NCI-H2081 (cell line): ENCODE measurements at places on chromosomes 3 and 15.

GRCh38 chr3:114496021-114496434 lies 202.2 kb downstream of the TIGIT start:
- no peak for DNase-seq

GRCh38 chr15:92822216-92823144 lies 77.6 kb upstream of the CHD2 start:
- DNase-seq, result no peak

- DNase-seq, result no peak
Measured at GRCh38 chr3:34109021-34109420, 310.6 kb downstream of the PDCD6IP start.

DNA sequence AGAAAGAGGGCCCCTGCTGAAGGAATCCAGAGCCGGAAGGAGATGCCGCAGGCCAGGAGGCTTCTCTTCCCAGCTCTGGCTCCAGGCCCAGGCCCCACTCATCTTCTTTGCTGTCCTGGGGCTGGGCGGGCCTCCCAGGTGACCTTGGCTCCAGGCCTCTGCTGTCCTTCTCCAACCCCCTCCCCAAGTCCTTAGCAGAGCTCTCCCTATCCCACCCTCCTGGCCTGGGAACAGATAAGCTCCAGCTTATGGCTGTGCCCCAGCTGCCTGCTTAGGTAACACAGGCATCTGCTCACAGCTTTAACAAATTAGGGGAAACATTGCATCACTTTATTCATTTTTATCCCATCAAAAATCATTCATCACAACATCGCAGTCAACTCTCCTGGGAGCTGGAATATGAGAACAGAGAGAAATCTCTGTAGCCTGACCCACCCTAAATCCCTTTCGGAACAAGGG lies 86.9 kb downstream of the SEMA5B start:
- DNase-seq, result no peak

DNA sequence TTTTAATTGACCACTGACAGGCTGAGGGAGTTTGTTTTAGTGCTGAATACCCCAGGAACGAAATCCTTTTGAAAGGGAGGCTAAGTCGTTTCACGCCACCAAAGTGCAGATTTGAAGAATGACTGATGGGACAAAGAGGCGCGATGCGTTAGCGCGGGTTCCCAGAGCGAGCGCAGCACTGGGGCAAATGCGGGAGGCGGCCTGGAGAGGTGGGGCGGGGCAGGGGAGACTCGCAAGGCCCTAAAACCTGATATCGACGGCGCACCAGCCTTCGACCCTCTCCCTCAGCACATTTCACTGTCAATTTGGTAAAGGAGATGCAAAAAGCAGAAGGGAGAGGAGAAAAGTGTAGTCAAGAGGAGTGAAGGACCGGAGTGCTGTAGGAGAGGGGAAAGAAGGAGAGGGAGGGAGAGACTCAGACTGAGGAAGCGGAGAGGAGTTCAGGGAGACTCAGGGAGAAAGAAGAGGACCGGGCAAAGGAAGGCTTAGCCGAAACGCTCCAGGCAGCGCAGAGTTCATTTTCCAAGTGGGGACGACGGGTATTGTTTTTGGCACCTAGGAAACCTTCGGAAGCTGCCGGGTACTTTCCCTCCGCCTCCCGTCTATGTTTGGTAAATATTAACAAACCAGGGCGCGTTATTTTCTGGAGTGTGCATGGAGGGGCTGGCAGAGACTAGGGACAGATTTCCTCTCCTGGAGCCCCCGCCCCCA lies 3.8 kb upstream of the FOXB1 start:
- peak; percentile 74 for DNase-seq

DNA sequence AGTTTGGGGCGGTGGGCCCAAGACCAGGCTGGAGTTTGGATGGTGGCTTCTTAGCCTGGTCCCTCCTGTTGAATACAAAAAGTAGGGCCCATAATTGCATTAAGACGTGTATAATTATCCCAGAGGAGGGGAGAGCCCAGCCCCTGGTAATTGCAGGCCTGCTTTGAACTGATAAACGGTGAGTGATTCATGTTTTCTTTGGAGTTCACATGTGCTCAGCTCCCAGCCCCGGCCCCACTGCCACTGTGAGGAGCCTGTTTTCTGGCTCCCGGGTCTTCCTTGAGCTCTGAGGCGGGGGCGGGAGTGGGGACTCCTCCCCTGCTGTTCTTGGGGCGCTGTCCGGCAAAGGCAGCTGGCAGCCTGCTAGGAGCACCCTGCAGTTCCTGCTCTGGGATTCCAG lies 3.1 kb downstream of the PLXNA1 start:
- DNase-seq, result peak; percentile 57

DNA sequence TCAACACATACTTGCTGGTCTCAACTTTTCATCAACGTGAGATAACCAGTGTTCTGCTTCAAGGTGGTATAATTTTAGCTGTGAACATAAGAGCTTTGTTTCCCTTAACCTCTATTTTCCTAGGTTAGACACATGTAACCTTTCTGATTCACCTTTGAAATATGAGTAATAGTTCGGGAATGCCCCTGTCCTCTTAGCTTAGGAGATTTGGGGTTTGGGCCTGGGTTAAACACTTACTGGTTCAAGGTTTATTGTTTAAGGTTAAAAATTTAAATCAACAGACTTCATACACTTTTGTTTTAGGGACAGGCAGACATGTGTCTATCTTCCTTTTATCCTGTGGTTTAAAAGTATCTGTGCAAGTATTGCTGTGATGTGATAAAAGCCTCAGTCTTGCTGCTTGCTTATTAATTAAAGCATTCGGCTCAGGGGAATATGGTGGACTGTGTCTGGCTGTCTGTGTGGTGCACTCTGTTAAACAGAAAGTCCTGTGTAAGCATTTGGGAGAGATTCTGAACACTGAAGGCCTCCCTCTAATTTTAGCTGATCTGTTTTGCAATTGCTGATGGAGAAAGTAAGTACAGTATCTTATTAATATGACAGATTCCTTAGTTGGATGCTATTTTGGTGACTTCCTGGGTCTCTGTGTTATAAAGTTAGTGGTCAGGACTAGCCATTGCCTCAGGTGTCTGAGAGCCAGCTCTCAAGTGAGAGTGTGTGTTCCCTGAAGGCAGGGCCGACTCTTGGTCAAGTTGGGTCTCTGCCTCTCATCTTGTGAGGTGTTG lies 81.8 kb downstream of the USP13 start:
- DNase-seq, result no peak

DNA sequence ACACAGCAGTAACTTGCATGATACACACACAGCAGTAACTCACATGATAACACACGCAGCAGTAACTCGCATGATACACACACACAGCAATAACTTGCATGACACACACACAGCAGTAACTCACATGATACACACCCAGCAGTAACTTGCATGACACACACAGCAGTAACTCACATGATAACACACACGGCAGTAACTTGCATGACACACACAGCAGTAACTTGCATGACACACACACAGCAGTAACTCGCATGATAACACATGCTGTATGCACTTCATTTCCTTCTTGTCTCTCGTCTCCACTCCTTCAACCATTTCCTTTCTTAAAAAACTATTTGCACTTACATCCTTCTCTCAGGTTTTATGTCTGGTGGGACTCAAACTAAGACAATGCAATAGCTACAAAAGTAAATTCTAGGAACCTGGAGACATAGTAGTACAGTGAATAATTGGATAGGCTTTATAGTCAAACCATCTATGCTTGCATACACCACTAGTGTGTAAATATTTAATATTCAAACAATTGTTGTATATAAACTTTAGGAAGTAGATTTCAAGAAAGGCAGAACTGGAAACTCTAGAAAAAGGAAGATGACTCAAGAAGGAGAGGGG lies 130.8 kb downstream of the UACA start:
- DNase-seq, result no peak

- DNase-seq, result no peak
Measured at GRCh38 chr3:71509066-71509465, 74.5 kb downstream of the FOXP1 start.

DNA sequence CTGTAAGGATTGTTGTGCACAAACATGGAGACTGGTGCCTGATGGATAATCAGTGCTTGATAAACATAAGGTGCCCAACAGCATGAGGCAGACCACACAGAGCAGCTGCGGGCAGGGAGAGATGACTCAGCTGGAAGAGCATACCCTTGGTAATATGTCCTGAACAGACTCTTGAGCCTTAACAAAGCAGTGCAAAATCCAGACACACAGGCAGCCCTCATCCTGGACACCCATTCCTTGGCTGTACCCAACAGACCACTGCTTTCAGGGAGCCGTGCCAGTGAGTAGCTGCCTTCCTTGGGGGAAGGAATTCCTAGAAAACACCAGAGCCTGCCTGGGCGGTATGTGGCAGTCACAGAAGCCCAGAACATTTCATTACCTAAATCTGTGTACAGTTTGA lies 156.2 kb downstream of the CLSTN2 start:
- no peak for DNase-seq

- DNase-seq, result peak; percentile 69
Measured at GRCh38 chr3:148955544-148956346, 35.6 kb upstream of the GYG1 start.

GRCh38 chr3:138588445-138588844 lies 5.6 kb downstream of the CEP70 start:
- no peak for DNase-seq

- DNase-seq, result peak; percentile 70
Measured at GRCh38 chr3:85567071-85567676, 608.4 kb downstream of the CADM2 start.

DNA sequence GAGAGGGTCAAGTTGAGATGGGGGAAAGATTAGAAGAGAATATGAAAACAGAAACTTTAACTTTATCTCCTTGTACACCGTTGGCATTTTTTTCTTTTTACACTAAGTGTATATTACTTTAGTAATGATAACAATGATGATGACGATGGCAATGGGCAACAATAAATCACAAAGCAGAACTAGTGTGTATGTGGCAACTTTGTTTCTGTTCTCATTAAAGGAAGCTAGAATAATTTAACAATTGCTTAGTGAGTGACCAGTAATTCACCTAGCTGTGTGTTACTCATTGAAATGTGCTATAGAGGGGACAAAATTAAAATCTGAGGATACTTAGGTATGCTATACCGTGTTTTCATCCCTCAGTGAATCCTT lies 318.5 kb upstream of the TBL1XR1 start:
- no peak for DNase-seq

DNA sequence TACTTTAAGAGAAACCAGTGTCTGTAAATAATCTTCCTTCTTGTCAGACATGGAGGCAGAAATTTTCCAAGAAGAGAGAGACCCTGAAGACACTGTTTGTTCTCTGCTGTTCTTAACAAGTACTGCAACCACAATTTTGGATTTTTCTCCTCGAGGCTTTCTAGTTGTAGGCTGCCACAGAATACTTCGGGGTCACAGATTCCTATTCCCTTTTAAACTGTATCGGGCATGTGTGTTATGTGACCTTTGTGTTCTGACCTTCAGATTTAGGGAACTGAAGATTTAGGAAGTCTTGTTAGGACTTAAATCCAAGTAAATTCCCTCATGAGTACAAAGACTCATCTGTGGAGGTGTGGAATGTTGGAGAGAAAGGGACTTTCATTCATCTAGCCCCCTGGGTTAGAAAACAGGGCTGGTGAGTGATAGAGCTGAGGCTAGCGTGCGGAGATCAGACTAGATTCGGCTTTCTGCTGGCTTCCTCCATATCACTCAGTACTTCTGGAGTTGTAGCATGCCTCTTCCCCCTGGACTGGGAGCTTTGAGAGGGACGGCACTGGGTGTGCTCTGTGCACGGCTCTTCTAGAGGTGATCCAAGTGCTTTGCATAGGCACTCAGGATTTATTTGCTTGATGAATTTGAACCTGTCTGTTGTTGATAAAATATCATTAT lies 237.0 kb downstream of the LPP start:
- DNase-seq, result no peak

DNA sequence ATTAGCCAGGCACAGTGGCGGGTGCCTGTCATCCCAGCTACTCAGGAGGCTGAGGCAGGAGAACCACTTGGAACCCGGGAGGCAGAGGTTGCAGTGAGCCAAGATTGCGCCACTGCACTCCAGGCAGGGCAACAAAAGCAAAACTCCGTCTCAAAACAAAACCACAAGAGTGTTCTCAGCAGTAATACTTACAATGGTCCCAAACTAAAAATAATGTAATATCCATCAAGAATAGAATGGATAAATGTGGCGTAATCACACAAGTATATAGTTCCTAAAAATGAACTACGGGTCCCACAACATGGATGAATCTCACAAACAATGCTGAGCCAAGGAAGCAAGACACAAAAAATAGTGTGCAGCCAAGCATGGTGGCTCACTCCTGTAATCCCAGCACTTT lies 39.2 kb downstream of the STAG1 start:
- DNase-seq, result no peak

DNA sequence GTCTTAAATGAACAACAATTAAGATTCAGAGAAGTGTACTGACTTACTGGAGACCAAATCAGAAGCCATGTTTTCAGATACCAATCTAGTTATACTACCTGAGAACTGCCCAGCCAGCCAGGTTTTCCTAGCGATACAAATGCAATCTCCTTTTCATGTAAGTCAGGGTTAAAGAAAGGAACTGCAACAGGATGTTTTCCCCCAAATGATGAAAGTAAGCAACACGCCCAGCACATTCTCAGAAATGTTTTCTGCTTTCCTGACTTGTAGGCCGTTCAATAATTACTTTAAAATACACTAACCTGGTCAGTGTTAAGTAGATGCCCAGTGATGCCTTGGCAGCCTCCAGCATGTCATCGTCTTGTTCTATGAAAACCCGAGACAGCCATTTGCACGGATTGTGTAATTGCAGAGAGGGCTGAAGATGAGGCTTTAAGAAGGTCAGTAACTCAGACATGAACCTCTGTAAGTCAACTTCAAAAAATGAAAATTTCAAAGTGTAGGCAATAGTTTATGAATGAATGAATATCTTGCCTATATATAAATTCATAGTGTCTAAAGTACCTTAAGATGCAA lies 30.3 kb downstream of the LINS1 start:
- DNase-seq, result no peak
